ENCODE measurements at places on chromosomes 3 and 15. TPM values are rescaled to one million over a fixed set of nuclear protein-coding genes. Genes with fewer than 3 reads are reported as not detected.

Gene WNT5A
- total RNA-seq: 30.4 TPM

Gene FBXL22
- total RNA-seq: 0.48 TPM

DNA sequence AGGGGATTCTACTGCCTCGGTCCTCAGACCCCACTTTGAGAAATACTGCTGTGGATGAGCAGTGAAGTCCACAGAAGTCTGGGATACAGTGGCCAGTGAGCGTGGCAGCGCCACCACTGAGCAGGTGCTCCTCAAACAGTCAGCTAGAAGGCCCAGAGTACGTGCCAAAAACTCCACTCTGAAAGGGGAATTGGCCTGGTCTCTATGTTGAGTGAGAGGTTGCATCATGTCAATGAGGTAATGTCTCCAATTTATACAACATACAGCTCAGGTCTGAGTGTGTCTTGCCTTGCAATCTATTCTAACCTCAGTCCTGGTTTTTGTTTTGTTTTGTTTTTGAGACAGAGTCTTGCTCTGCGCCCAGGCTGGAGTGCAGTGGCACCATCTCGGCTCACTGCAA, 53.3 kb upstream of the ETV5 start:
- no peak overlapping the region for H3K4me3 ChIP-seq
- H3K36me3 ChIP-seq: no peaks in the 10 kb centered on the region
- DNase-seq: no peak
- no peak overlapping the region for H3K27ac ChIP-seq
- H3K4me1 ChIP-seq: no peaks in the 10 kb centered on the region

GRCh38 chr3:157824281-157824680, 281.9 kb downstream of the SHOX2 start:
- no peaks in the 10 kb centered on the region for H3K4me1 ChIP-seq
- H3K36me3 ChIP-seq: no peaks in the 10 kb centered on the region
- H3K27me3 ChIP-seq: peaks cover 20% of the 10 kb centered on the region
- no peak overlapping the region for H3K4me3 ChIP-seq
- no peak for DNase-seq
- no peak overlapping the region for H3K27ac ChIP-seq

DNA sequence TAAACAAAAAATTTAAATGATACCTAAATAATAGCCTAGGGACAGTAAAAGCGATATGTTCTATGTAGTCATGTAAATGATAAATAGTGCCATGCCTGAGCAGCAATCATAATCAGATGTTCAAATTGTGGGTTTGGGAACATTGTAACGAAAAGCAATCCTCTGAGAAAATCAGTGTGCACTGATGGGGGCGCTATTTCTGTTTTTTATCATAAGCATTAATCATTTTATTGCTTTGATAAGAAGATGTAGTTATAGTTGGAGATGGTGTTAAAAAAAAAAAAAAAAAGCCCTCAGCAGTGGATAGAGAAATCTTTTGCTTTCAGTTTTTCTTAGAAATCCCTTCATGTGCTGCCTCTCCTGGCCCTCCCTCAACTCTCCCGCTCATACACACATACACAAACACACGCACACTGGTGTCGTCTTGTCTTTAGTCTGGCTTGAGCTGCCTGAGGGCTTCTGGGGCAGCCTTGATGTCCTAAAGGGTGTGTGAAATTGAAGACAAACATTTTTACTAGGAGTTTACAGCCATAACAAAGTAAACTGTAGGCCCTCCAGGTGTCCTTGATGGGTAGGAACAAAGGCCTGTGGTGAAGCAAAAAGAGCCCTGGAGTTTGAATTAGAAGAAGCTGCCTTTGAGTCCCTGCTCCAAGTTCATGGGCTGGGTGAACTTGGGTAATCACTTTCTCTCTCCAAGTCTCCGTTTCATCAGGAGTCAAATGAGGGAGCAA, 428.1 kb downstream of the SOX2 start:
- no peaks in the 10 kb centered on the region for H3K36me3 ChIP-seq
- no peak overlapping the region for H3K27ac ChIP-seq
- DNase-seq: no peak

GRCh38 chr15:63372753-63373152, 8.9 kb downstream of the CA12 start:
- no peak for DNase-seq
- no peaks in the 10 kb centered on the region for H3K27me3 ChIP-seq
- H3K27ac ChIP-seq: peak overlapping the region; percentile 77

GRCh38 chr3:50303013-50303815, at the start of gene HYAL1:
Gene HYAL1 (minus strand): TSS chr3:50303574. CDS start chr3:50302956, 618 bp downstream.
- H3K27ac ChIP-seq: no peak within 1 kb of the TSS
- no peaks in the 10 kb centered on the region for H3K36me3 ChIP-seq
- DNase-seq: no peak
- peaks cover 20% of the 10 kb centered on the region for H3K4me1 ChIP-seq
- no peak within 1 kb of the TSS for H3K4me3 ChIP-seq

- no peak overlapping the region for H3K27ac ChIP-seq
- no peaks in the 10 kb centered on the region for H3K27me3 ChIP-seq
- no peak overlapping the region for H3K4me3 ChIP-seq
- H3K4me1 ChIP-seq: peaks cover 62% of the 10 kb centered on the region
- no peak for DNase-seq
Observed at GRCh38 chr15:62883938-62884479, 158.5 kb upstream of the TPM1 start.

DNA sequence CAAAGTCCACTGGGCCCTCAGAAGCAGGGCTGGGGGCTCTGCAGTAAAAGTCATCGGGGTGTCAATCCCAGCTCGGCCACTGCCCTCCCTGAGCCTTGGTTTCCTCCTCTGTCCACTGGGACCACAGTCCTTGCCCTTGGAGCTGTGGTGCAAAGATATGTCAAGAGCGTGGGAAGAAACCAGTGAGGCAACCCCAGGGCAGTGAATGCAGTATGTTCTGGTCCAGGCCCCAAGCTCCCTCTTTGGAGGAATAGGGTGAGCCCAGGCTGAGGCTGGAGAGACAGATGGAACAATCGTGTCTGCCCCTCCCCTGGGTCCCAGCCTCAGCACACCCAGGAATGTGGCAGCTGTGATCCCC, 779 bp downstream of the GRIP2 start:
- DNase-seq: no peak
- no peaks in the 10 kb centered on the region for H3K36me3 ChIP-seq
- no peak overlapping the region for H3K4me3 ChIP-seq
- H3K4me1 ChIP-seq: no peaks in the 10 kb centered on the region
- H3K27ac ChIP-seq: no peak overlapping the region

- H3K27ac ChIP-seq: no peak overlapping the region
- no peaks in the 10 kb centered on the region for H3K27me3 ChIP-seq
- peak; percentile 27 for DNase-seq
- no peak overlapping the region for H3K4me3 ChIP-seq
Observed at GRCh38 chr3:127860211-127860696, 37.9 kb upstream of the MGLL start.

DNA sequence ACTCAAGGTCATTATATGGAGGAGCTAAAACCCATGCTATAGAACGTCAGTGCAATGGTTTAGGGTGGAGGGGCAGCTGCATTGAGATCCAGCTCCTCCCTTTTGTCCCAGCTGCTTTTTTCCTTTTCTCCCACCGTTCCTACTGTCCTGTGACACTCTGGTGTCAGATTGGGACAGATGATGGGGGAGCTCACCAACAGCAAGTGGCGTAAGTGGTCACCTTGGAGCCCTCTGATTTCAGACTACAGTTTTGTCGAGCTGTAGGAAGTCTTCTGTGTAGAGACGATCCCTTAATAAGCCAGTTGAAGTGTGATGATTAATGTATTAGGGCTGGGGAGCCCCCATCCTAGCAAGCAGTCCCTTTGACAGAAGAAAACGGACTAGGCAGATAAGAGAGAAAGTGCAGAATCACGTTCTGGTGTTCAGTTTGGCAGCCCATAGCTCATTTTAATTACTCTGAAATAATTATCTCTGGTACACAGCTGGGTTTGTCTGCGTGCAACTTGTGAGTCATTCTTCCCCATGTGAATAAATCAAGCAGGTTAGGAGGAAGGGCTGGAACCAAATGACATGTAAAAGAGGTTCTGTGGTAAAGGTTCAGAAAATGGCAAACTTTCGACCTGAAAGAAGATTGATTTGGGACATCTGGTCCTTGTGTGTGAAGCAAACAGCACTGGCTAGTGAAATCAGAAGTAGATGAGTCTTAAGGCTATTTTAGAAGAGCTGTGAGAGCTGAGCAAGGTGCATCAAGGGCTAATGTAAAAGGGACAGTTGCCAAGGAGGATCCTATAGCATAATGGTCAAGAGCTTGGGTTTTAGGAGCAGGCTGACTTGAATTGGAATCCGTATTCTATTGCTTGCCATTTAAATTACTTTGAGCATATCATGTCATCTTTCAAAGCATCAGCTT, 241.4 kb downstream of the EDEM1 start:
- H3K4me3 ChIP-seq: no peak overlapping the region
- no peak for DNase-seq
- H3K27ac ChIP-seq: no peak overlapping the region
- no peaks in the 10 kb centered on the region for H3K4me1 ChIP-seq
- no peaks in the 10 kb centered on the region for H3K36me3 ChIP-seq
- no peaks in the 10 kb centered on the region for H3K27me3 ChIP-seq

DNA sequence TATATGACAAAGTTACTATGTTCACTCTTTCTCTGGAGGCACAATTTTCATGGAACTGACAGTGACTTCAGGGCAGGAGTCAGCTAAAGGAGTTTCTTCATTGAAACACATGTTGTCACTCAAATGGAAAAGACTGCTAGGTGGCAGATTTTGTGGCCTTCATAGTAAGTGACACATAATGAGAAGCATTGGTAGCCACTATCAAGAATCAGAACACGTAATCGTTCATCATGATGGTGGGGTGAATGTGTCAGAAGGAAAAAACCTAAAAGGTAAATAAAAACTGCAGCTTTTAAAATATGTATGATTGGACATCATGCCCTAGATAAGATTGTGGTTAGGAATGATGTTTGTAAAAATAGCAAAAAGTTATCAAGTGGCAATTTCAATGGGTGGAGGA, 1491.0 kb downstream of the SI start:
- no peak overlapping the region for H3K27ac ChIP-seq
- H3K36me3 ChIP-seq: no peaks in the 10 kb centered on the region
- no peak for DNase-seq
- H3K4me3 ChIP-seq: no peak overlapping the region
- peaks cover 6% of the 10 kb centered on the region for H3K4me1 ChIP-seq

- H3K27ac ChIP-seq: no peak overlapping the region
- no peak overlapping the region for H3K4me3 ChIP-seq
Observed at GRCh38 chr3:133930341-133930933, 34.8 kb upstream of the RAB6B start.

DNA sequence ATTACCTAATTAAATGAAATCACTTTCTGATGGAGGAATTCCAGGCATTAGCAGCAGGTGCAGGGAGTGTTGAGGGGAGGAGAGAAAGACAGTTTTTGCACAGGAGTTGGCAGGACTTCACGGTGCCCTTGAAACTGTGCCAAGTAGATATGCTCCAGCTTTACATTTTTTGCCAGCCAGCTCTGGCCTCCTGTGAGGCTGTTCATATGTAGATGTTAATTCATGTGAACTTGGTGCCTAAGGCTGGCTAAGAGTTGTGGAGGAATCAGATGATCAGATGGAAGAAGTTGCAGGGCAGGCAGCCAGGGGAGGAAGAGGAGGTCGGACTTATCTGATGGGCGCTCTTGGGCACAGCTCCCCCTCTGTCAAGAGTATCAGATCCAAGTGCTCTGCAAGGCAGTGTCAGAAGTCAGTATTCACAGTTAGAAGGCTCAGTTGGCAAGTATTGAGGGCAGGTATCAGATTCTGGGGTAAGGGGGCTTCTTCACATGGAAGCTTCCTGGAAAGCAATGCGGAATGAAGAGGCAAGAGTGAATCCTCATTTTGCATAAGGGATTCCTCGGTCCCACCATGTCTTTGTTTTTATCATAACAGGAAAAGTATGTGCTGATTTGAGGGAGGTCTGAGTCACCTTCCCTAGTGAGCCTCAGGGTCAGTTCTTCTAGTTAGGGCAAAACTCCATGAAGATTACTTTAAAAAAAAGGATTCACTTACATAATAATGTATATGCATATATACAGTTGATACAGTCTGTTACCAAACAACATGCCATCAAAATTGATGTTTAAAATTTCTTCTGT, 172.6 kb upstream of the UMPS start:
- H3K27me3 ChIP-seq: no peaks in the 10 kb centered on the region
- no peak for DNase-seq
- no peak overlapping the region for H3K4me3 ChIP-seq
- peak overlapping the region; percentile 72 for H3K27ac ChIP-seq
- H3K36me3 ChIP-seq: no peaks in the 10 kb centered on the region
- H3K4me1 ChIP-seq: peaks cover 35% of the 10 kb centered on the region

DNA sequence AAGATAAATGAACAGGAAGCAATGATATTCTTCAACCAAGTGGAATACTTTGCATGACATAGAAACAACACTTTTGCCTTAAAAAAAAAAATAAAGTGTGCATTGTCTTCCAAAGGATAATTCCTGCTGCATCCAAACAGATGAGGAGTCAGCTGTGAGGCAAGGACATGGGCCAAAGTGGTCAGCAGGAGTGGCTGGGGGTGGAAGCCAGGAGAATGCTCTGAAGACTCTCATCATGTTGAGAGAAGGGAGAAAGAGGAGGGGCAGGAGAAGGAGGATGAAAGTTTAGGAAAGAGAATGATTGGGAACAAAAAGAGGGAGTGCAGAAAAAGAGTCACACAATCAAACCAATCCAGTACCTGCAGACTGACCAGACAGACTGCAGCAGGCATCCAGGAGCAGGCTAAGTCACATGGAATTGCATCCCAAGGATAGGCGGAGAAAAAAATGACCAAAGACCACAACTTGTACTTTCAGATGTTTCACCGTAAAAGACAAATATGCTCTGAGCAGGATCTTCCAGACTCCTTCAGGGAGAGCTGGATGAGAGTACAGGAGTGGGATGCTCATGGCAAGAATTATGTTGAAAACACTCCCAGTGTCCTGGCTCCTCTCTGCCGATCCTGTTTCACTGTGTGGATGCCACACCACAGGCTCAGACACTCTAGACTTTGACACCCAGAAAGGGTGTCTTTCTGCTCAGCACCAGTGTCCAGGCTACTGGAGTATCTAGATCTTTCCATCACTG, 11.9 kb downstream of the ABI3BP start:
- no peaks in the 10 kb centered on the region for H3K27me3 ChIP-seq
- no peak for DNase-seq
- H3K27ac ChIP-seq: peak overlapping the region; percentile 55
- peaks cover 6% of the 10 kb centered on the region for H3K36me3 ChIP-seq

GRCh38 chr3:149327156-149327555, 6.3 kb downstream of the TM4SF18 start:
- DNase-seq: no peak
- H3K36me3 ChIP-seq: peaks cover 3% of the 10 kb centered on the region
- H3K4me1 ChIP-seq: peaks cover 26% of the 10 kb centered on the region
- no peak overlapping the region for H3K4me3 ChIP-seq
- no peak overlapping the region for H3K27ac ChIP-seq
- no peaks in the 10 kb centered on the region for H3K27me3 ChIP-seq

DNA sequence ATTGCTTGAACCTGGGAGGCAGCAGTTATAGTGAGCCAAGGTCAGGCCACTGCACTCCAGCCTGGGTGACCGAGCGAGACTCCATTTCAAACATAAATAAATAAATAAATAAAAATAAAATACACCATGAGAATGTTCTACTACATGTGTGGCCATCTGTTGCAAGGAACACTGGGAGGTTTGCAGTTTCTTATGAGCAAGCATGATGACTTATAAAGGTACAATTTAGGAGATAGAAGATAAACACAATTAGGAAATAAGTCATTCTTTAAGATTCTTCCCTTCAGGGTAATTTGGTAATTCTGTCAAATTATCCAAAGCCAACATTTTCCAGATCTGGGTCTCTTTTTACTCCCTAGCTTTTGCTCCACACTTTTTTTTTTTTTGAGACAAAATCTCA, 13.4 kb downstream of the HTR3C start:
- no peaks in the 10 kb centered on the region for H3K36me3 ChIP-seq
- H3K4me3 ChIP-seq: no peak overlapping the region
- no peaks in the 10 kb centered on the region for H3K4me1 ChIP-seq
- no peak overlapping the region for H3K27ac ChIP-seq
- peaks cover 12% of the 10 kb centered on the region for H3K27me3 ChIP-seq
- DNase-seq: no peak
